ENCODE measurements at places on chromosomes 5 and 9. TPM values are rescaled to one million over a fixed set of nuclear protein-coding genes. Genes with fewer than 3 reads are reported as not detected.
A peak's percentile ranks its signal among the peaks of the same experiment; 100 is the strongest.

The LRRC26 gene
- total RNA-seq: not detected

- DNase-seq: no peak
Observed at GRCh38 chr5:73213566-73213998, 40.6 kb downstream of the TMEM174 start.

DNA sequence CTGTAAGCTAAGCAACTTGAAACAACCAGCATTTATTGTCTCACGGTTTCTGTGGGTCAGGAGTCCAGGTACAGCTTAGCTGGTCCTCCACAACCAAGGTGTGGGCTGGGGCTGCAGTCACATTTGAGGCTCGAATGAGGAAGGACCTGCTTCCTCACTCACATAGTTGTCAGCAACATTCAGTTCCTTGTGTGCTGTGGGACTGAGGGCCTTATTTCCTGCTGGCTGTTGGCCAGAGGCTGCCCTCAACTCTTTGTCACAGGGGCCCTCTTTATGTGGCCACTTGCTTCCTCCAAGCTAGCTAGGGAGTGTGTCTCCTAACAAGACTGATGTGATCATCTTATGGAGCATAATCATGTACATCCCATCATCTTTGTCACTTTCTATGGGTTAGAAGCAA lies 29.2 kb upstream of the SEMA4D start:
- no peak for DNase-seq

DNA sequence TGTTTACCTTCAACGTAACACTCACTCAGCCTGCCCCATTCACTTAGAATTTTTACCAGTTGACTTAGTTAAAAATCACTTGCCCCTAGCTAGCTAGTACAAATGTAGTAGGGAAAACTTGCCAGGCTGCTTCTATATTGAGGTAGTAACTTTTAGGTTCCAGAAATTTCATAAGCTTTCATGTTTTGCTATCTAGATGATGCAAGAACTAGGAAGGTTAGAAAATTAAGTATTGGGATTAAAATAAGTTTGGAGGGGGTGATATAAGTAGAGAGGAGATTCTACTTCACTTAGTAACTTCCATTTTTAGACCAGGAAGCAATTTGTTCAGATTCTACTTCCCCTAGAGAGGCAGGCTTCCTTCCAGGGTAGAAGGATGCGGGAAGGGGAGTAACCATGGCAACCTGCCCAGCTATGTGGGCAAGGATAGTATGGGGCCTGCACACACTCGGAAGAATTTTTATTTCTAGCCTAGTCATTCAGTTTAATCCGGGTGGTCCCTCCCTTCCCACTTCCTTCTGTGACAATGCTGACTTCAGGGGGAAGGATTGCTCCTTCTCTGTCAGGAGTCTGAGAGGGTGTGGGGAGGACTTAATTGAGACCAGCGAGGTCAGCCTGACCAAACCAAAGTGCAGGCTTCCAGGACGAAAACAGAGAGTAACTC lies 4.2 kb downstream of the DAB2 start:
- no peak for DNase-seq

The IRX2 gene
- total RNA-seq: not detected

The PTPRD gene
- not detected for total RNA-seq

- peak; percentile 49 for DNase-seq
Observed at GRCh38 chr9:93809204-93809940, 145.8 kb downstream of the BARX1 start.

The NUTM2F gene
- total RNA-seq: not detected

- DNase-seq: no peak
Observed at GRCh38 chr9:32385152-32385884, 875 bp downstream of the ACO1 start.

The TAL2 gene
- not detected for total RNA-seq

GRCh38 chr9:114662081-114662989 lies 4.7 kb upstream of the TEX53 start:
- DNase-seq: peak; percentile 91

GRCh38 chr5:120320626-120321025 lies 143.5 kb upstream of the PRR16 start:
- no peak for DNase-seq
